ENCODE measurements at places on chromosomes 1 and 21.

DNA sequence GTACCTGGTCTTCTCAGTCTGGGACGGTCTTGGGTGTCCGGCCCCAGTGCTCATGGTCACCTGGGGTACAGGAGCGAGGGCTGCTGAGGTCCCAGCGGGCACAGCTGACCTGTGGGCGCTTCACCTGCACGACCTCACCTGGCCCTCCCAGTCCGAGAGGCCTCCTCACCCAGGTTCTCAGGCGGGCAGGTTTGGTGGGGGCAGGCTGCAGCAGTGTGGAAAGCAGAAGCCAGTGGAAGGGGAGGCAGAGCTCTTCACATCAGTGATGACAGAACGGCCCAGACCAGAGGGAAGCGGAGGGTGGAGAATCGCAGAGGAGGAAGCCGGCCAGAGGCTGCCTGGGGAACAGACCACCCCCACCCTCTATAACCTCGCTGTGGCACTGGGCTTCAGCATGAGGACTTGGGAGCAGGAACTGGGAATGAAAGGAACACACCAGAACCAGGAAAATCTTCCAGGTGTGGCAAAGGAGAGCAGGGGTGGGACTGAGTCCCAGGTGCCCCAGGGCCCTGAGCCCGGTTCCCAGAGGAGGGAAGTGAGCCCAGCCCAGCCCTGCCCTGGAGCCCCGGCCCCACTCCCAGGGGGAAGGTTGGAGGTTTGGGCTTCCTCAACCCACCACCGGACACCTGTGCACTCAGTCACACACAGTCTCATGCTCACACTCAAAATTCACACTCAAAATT lies 265.2 kb upstream of the VAMP3 start:
- no peak for DNase-seq

DNA sequence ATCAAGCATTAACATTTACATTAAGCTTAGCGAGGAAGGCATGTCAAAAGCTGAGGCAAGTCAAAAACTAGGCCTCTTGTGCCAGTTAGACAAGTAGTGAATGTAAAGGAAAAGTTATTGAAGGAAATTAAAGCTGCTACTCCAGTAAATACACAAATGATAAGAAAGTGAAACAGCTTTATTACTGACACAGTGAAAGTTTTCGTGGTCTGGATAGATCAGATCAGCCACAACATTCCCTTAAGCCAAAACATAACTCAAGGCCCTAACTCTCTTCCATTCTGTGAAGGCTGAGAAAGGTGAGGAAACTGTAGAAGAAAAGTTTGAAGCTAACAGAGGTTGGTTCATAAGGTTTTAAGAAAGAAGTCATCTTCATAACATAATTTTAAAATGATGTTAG lies 131.9 kb downstream of the VAV3 start:
- DNase-seq, result no peak

DNA sequence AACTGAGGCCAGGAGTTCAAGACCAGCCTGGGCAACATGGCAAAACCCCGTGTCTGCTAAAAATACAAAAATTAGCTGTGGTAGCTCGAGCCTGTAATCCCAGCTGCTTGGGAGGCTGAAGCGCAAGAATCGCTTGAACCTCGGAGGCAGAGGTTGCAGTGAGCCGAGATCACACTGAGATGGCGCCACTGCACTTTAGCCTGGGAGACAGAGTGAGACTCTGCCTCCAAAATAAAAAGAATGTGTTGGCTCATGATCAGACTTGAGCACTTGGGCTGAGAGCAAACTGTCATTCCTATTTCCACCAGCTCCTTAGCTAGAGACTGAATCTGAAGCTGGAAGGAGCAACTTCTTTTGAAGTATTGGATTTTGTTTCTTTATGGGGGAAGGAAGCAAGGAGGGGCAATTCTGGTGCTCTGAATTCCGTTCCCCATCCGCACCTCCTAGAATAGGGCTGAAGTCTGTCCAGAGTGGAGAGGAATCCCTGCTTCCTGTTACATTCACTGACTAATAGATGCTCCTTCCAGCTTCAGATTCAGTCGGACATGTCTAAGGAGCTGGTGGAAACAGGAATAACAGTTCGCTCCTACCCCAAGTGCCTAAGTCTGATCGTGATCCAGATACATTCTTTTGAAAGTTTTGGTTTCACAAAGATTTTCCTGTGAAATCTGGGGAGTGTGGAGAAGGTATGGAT lies 3.8 kb downstream of the ZNF672 start:
- peak; percentile 60 for DNase-seq

DNA sequence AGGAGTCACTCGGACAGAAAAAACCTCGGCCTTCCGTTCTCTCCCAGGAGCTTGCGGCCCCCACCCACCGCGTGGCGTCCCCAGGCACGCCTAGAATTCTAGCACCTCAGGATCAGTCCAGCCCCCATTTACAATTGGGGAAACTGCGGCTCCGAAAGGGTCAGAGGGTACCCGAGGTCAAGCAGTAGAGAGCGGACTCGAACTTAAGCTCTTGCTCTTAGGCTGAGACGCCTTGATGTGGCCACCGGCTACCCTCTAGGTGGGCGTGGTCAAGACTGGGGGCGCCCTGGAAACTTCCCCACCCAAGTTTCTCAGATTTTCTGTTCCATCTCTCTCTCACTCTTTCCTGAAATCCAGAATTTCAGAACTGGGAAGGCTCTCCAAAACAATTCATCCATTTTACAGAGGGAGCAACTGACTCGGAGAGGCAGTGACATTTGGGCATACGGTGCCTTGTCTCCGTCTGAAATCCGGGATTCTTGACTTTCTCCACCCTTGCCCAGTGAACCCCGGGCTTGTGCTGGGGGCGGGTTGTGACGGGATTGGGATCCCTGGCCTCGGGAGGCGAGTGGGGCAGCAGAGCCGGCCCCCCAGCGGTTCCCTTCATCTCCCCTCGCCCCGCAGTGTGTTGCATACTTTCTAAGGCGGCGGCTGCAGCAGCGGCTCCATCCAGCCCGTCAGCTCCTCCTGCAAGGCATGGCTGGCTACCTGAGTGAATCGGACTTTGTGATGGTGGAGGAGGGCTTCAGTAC lies 777 bp downstream of the AZIN2 start:
- DNase-seq, result no peak

GRCh38 chr1:196538473-196538872 lies 69.8 kb downstream of the KCNT2 start:
- DNase-seq, result no peak

DNA sequence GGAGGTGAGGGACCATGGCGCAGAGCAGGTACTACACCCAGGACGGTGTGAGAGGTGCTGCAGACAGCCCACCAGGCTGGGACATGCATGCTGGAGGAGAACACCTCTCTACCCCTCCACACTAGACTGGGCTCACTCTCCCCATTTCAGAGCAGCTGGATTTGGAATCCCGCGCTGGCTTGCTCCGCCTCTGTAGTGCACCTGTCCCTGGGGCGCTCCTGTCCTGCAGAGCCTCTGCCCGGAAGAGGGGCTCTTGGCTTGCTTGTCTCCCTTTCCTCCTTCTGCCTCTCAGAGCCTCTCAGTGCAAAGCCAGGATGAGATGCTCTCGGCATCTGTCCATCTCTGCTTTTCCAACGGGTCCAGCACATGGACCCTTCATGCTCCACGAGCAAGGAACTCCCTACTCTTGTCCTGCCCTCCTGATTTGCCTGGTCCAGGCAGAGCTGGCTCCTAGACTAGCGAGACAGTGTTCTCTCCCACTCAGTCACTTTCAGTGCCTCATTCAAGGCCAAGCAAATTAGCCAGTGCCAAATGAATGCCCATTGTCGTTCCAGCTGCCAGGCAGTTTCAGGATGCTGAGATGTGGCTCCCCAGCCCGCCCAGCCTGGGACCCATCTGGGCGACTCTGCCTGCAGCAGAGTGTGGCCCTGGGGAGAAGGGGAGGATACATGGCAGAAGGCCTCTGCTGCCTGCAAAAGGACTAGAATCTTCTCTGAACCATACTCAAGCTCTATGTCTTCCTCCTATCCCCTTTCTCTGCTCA lies 33.7 kb downstream of the CDCA8 start:
- no peak for DNase-seq

DNA sequence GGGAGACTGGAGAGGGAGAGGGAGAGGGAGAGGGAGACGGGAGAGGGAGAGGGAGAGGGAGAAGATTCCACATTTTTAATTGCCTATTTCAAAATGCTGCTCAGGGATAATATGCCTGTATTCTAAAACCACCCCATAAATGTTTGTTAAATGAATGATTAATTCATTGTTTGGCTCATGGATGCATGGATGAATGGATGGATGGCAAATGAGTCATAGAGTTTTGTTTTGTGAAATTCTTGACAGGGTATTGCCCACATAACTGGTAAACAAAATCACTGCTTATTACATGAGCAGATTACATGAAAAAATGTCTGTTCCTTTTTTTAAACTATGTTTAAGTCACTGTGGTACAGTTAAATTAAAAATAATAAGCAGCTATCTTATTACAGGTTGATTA lies 220.4 kb downstream of the ZP4 start:
- no peak for DNase-seq

DNA sequence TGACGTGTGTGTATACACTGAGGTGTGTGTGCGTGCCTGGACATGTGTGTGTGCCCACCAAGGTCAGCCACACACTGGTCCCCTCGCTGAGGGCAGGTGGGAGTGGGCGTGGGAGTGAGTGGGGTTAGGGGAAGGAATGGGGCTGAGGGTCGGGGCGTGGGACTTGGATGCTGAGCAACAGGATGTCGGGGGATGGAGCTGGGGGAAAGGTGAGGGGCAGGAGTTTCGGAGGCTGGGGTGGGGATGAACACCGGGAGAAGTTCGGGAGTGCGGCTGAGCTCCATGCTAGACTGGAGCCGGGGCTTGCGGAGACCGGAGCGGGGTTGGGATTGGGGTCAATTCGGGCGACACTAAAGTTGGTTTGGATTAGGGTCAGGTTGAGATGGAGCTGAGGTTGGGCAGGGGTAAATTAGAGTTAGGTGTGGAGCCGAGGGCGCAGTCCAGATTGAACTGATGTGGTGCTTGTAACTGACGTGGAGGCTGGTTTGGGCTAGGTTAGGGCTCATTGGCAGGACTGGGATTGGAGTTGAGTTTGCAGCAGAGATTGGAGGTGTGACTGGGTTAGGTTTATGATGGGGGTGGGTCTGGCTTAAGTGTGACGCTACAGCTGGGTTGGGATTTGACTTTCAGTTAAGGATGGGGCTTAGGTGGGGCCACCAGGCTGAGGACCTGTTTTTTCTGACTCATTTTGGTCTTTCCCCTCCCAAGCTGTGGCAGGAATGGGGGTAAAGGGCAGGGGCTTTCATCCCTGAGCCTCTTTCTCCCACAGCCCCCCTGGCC lies 3.3 kb upstream of the GUCA2A start:
- DNase-seq, result no peak

- DNase-seq, result peak; percentile 37
Observed at GRCh38 chr1:115642168-115643072, 650 bp downstream of the VANGL1 start.

- no peak for DNase-seq
Observed at GRCh38 chr1:93620841-93621210, 60.8 kb downstream of the BCAR3 start.

GRCh38 chr1:25001125-25001915 lies 71.2 kb upstream of the RUNX3 start:
- DNase-seq, result no peak

- peak; percentile 72 for DNase-seq
Observed at GRCh38 chr1:119948342-119949214, 52.3 kb upstream of the ADAM30 start.

- DNase-seq, result no peak
Observed at GRCh38 chr1:107255469-107255868, 114.6 kb downstream of the NTNG1 start.

DNA sequence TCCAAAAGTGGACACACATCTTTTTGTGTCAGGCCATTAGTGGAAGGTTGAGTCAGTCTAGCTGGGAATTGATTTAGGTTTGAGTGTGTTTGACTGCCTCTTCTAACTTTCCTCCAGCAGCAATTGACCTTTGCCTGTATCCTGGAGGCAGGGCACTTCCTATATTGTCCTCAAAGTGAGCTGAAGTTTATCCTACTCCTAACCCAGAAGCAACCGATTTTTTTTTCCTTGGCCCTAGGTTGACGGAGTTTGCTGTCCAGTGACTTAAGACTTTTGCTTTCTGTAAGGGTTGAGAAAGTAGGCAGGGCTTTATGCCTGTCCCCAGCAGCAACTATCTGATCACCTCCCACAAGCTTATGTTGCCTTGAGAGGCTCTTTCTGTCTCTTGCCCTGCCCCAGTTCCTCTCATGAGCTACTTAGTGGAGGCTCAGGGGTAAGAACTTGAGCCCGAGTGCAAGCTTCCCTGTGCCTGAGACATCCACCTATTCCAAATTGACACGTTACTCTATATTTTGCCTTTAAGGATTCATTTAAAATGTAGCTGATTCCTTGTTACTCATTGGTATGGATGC lies 30.9 kb downstream of the SLC35F3 start:
- DNase-seq, result no peak

- DNase-seq, result no peak
Observed at GRCh38 chr21:41209016-41209619, 41.2 kb downstream of the BACE2 start.

DNA sequence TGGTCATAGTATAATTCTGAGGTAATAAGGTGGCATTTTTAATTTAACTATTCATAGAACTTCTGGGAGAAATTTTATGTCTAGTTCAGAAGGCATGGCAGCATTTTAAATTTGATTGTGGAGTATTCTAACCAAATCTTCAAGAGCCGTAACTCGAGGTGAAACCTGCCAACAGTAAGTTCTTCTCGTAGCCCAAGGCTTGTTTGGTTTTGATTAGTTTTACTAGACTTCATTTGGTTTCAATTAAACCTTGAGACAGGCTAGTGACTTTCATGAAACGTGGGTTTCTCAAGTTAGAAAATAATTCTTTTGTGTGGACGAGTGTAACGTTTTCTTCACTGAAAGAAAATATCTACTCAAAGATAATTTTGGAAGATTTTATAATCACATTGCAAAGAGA lies 395.5 kb downstream of the USP25 start:
- no peak for DNase-seq

DNA sequence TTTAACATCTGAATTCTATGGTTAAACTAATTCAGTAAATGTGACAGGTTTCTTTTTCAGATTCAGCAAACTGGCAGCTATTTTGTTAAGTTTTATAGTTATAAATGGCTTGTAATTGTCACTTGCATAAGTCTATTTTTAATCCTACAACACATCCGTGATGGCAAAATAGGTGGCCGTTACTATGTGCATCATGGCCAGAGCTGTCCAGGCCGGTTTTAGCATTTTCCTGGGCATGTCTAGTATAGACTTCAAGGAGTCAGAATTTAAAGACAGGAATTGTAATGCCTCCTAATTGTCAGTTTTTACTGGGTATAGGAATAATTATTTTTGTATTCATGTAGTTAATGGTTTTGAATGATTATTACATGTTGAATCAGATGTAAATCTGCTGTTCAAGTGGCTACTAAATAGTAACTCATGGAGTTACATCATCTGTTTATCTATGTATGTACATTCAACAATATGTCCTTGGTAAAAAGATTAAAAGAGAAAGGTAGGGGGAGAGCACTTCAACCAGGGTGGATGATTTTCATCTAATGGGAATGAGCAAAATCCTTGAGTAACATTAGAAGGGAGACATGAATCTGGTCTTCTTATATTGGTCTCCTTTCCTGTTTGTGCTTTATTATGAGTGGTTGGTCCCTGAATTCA lies 3.2 kb upstream of the B3GALT2 start:
- no peak for DNase-seq

DNA sequence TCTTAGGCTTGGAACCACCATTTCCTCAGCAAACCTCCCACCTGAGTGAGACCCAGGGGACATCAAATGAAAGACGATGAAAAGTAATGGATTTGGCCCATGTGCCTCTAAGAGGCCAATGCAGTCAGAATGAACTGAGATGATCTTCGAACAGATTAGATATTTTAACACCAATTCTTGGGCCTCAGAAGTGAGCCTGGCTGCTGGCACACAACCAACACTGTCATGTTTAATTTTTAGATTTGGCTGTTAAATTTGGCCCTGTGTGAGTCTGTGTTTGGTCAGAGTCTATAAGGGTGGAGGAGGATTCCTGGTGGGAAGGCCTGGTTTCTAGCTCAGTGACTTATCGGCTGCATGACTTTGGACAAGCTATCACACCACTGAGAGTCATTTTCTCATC lies 45.4 kb downstream of the ELAPOR1 start:
- DNase-seq, result no peak
